Activated CD8-positive, alpha-beta memory T cell treated with anti-CD3 and anti-CD28 coated beads, Interleukin-2, amount 50 U/mL, for 48 hours (primary cell): ENCODE measurements at places on chromosomes 7 and 10.
A peak's percentile ranks its signal among the peaks of the same experiment; 100 is the strongest.

- DNase-seq, result no peak
Measured at GRCh38 chr10:132450466-132450824, 53.4 kb downstream of the PWWP2B start.

GRCh38 chr10:117398029-117398428 is 22.8 kb upstream of the PDZD8 start:
- no peak for DNase-seq

GRCh38 chr7:33874943-33875342 is 30.4 kb upstream of the BMPER start:
- no peak for DNase-seq

- DNase-seq, result no peak
Measured at GRCh38 chr7:105296491-105296890, 92.2 kb downstream of the SRPK2 start.

- no peak for DNase-seq
Measured at GRCh38 chr10:54993148-54993547, 192.1 kb upstream of the PCDH15 start.

DNA sequence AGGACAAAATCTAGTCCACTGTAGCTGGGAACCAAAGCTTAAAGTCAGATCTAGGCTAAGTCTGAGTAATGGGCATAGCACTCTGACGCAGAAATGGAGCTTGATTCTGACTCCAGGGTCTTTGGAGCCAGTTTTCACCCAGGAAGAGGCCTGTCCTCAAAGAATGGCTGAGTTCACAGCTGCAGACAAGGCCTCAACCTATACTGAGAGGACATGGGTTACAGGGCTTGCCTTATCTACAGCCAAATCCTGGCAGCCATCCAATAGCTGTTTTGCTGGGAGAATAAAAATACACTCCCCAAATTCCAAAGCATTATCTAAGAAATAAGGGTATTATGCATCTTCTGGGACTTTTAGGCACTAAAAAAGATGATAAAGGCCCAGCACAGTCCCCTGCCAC is 154.8 kb downstream of the RAPGEF5 start:
- no peak for DNase-seq

GRCh38 chr7:42414941-42415505 is 178.0 kb upstream of the GLI3 start:
- no peak for DNase-seq

GRCh38 chr10:28558923-28559508 is 26.1 kb downstream of the WAC start:
- no peak for DNase-seq

DNA sequence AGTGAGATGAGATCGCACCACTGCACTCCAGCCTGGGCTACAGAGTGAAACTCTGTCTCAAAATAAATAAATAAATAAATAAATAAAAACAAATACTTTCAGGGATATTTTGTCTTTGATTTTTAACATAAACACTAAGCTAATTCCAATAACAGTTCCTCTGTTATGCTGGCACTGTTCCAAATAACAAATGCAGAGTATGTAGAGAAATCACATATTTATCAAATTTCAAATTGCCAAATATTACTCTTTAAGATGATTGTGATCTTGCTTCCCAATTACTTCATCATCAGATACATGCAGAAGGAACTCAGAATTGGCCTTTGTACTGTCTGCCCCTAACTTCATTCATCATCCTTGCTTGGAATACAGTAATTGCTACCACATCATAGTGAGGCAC is 19.7 kb downstream of the FAM24A start:
- DNase-seq, result no peak

DNA sequence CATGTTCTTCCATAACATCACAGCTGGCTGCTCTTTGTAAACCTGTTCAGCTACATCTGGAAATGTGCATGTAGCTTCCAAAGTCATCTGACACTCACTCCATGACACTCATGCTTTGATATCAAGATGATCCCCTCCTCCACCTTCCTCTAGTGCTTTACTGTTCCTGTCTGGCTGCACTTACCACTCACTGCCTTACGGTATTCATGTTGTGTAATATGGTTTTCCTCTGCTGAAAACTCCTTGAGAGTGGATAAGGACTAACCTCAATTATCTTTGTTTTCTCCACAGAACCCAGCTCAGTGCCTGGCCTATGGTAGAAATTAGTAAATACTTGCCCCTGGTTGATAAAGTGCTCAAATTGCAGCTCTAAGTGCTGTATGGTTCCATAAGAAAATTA is 483.9 kb downstream of the HTR7 start:
- DNase-seq, result no peak

- no peak for DNase-seq
Measured at GRCh38 chr10:21387868-21388267, 137.6 kb downstream of the SKIDA1 start.

DNA sequence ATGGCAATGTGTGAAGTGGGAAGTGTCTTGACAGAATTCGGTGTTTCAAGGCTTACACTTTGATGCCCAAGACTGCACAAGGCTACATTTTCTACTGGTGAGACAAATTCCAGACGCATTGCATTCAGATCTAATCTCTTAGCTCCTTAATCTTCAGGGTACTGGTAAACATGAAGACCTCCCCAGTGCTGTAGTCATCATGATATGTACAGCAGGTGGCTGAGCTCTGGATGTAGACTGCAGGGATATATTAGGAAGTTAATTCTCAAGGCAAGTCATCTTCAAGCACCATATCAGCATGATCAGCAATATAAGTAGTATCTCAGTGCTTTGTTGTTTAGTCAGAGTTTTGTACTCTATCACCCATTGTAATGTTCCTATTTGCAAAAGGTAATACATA is 61.8 kb downstream of the IKZF1 start:
- no peak for DNase-seq

DNA sequence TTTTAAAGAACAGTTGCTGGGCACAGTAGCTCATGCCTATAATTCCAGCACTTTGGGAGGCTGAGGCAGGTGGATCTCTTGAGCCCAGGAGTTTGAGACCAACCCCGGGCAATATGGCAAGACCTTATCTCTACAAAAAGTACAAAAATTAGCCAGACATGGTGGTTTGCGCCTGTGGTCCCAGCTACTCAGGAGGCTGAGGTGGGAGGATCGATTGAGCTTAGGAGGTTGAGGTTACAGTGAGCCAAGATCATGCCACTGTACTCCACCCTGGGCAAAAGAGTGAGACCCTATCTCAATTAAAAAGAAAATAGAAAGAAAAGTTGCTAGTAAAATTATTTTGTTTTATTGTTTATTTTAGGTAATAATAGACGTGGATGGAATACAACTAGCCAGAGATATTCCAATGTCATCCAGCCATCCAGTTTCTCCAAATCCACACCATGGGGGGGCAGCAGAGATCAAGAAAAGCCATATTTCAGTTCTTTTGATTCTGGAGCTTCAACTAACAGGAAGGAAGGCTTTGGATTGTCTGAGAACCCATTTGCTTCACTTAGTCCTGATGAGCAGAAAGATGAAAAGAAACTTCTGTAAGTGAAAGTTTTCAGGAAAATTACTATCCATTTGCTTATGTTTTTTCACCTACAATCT is 3.0 kb downstream of the NUP42 start:
- no peak for DNase-seq

DNA sequence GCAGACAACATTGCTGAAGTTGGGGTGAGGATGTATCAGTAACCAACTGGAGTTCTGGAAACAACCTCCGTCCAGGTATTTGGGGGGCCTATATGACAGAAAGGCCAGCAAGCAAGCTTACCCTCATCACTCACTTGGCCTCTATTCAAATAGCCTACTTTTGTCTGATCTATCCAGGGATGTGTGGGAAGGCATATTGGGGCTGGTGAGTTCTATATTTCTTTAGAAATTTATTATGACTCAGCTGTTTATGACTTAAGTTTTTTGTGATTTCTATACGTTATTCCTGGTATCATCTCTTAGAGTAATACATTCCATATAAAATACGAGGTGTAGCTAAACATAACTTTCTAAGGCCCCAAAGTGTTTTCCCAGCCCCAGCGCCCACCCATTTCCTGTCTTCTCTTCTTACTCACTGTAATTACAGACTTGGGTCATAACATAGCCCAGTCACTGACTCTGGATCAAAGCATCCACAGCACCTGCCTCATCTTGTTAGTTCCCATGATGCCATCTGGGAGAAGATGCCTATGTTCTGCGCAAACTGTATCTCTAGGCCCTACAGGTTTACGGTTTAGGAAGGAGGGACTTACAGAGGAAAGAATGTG is 18.1 kb downstream of the GARS1 start:
- DNase-seq, result no peak

DNA sequence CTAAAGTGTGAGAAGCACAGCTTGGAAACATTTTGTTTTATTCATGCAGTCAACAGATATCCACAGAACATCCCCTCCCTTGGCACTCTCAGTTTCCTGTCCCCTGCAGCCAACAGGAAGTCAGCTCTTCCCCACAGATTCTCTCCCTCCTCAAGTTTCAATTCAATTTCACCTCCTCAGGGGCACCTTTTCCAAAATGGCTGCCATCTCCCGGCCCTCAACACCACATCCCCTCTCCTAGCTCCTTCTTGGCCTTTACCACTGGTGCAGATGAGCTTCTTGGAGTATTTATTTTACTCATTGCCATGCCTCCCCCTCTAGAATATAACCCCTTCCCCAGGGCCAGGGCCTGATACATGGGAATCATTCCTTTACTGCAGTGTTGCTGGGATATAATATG is 94.0 kb downstream of the WDR11 start:
- no peak for DNase-seq

DNA sequence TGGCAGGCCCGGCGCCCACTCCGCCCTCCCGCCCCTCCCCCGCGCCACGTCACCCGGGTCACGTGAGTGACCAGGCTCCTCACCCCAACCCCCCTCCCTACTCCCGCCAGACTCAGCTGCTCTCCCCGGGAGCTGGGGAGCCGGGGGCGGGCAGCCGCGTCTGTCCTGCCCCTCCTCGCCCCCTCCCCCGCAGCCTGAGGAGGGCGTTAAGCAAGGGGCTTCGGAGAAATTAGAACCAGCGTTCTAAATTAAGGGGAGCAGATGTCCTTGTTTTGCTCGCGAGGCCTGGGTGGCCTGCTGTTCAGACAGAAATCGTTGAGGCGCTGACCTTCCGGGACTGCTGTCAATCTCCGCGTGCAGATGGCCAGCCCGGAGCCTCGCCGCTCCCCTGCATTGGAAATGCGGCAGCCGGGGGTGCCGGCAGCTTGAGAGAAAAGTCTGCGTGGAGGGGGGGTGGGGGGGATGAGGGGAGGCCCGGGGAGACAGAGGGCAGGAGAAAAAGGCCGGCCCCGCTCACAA is 102.2 kb upstream of the ZNF438 start:
- peak; percentile 84 for DNase-seq
